ENCODE measurements at places on chromosomes 12 and 14. TPM values are rescaled to one million over a fixed set of nuclear protein-coding genes. Genes with fewer than 3 reads are reported as not detected.

- no peak for DNase-seq
Observed at GRCh38 chr12:25852792-25853191, 105.7 kb upstream of the RASSF8 start.

- DNase-seq, result peak; percentile 19
Observed at GRCh38 chr14:67837011-67837624, 17.5 kb downstream of the RAD51B start.

- DNase-seq, result no peak
Observed at GRCh38 chr14:54301359-54301758, 95.4 kb upstream of the CDKN3 start.

GRCh38 chr14:102694530-102695166 lies 82.6 kb upstream of the TRAF3 start:
- DNase-seq, result peak; percentile 55

- no peak for DNase-seq
Observed at GRCh38 chr12:54211920-54212319, 23.1 kb upstream of the SMUG1 start.

GRCh38 chr12:10551375-10551774 lies 45.7 kb downstream of the EIF2S3B start:
- DNase-seq, result no peak

DNA sequence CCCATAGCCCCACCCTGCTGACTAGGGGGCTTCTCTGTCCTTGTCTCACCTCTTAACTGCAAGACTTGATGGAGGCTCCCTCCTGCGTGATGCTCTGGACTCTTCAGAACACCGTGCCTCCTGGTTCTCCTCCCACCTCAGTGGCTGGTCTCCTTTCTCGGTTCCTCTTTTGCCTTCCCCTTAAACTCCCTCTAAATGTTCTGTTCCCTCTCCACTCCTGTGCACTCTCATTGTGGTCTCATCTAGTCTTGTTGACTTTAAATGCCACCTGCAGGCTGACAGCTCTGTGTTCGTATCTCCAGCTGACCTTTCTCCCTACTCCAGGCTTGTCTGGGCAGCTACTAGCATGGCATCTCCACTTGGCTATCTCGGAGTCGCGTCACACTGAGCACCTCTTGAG lies 28.3 kb downstream of the DYNC1H1 start:
- DNase-seq, result no peak

- no peak for DNase-seq
Observed at GRCh38 chr12:59193476-59194050, 273.3 kb upstream of the LRIG3 start.

DNA sequence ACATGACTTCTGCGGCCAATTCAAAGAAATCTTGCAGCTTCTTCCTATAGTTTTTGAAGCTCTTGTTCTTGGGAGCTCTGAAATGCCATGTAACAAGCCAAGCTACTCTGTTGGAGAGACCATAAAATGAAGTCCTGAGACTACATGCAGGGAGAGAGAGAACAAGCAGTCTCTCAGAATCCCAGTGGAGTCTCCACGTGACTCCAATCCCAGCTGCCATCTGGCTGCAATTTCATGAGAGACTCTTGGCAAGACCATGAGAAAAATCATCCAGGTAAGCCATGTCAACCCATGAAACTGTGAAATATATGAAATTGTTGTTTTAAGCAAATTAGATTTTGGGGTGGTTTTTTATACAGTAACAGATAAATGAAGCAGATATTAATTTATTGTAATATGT lies 54.4 kb downstream of the KLRG1 start:
- DNase-seq, result no peak

DNA sequence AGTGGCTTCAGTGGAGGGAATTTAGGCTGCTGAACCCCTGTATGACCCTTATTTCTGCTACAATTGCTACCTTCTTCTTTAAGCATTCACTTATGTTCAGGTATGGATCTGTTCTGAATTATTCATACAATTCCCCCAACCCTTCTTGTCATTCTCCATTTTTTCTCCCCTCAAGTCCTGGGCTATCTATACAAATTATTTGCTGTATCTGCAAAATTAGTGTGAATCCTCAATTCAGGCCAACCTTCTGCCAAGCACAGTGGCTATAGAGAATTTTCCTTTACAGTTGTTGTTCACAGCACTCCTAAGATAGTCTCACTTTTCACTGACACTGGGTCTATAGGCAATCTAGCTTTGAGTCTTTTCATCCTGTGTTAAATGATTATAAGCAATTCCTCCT lies 119.2 kb upstream of the CNTN1 start:
- no peak for DNase-seq

DNA sequence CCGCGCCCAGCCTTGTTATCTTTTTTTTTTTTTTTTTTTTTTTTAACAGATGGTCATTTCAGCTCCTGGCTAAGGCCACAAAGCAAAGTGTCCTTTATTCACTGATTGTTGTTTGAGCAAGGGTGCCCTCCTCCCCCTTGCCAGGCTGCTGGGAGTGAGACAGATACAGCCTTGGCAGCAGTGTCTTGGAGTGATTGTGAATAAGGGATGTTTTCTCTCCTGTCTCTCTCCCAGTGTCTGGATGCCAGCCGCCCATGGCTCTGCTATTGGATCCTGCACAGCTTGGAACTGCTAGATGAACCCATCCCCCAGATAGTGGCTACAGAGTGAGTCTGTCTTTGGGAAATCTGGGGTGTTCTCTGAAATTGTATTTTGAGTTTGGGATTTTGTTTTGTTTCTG lies 28.7 kb downstream of the FNTB start:
- no peak for DNase-seq

DNA sequence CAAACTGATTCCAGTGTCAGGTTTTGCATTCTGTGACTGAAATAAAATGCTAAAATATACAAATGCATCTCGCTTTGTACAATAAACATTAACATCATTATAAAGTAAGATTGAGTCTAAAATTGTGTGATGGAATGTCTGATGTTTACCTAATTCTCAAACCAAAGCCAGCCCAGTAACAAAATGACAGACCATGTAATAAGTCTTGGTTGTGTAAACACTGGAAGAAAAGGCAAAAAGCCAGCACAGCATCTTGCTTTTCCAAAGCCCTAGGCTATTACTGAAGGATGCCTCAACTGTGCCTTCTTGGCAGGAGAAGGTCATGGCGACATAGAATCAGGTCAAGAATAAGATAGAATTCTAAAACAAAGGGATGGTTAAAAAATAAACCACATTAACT lies 169.6 kb downstream of the EGLN3 start:
- DNase-seq, result no peak

GRCh38 chr12:57904848-57905811 lies 36.2 kb upstream of the ATP23 start:
- peak; percentile 81 for DNase-seq

DNA sequence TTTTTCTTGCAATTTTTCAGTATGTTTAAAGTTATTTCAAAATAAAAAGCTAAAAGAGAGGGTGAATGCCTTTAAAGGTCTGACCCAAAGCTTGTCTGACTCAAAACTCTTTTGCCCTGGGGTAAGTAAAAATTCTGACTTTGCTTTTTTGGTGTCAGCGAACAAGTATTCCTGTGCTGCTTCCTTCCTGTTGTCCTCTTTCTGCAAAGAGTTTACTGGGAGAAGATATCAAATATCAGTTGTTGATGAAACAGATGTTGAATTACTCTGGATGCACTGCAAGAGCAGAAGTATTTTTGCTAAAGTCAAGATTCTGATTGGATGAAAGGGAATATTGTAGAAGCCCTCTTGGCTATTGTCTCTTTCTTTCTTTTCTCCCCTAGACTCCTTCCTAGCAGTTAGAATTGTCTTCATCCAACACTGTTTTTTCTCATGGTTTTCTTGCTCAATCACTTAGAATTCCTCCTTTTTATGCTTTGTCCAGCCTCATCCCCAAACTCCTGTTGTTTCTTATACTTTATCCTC lies 62.0 kb downstream of the DACT1 start:
- no peak for DNase-seq

DNA sequence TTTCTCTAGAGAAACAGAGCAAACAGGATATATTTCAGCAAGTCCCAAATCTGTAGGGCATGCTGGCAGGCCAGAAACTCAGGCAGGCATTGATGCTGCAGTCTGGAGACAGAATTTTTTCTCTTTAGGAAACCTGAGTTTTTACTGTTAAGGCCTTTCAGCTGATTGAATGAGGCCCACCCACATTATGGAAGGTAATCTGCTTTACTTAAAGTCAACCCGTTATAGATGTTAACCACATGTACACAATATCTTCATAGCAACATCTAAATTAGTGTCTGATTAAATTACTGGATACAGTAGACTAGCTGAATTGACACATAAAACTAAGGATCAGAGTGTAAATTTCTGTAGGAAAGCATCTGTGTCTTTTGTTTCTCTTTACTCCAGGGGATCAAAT lies 65.2 kb downstream of the SRGAP1 start:
- DNase-seq, result no peak

- no peak for DNase-seq
Observed at GRCh38 chr12:10130042-10130441, at the start of gene CLEC7A. Gene CLEC7A, minus strand, starts transcription at chr12:10130199. Its CDS starts 117 bp downstream, at chr12:10130082.

DNA sequence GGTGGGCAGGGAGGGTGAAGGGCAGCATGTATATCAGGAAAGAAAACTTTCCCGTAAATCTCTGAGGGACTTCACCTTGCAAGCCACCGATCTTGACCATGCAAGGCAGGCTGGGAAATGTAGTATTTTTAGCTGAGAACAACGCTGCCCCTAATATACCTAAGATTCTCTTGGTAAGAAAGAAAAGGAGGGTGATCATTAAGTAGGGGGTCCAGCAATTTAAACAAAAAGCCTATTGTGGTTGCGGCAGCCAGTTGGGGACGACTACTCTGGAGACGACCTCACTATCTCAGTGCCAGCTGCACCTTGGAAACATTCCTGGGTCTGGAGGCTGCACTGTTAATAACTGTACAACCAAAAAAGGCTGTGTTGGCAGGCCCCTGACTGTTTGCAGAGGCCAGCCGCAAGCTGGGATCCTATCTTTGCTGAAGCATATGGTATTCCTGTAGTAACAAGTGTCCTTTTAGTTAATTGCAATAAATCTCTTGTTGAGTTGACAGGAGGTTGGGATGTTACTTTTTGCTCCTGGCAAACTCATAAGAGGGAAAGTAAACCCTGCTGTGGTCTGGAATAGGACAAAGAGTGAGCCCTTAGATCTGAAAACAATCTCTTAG lies 6.4 kb downstream of the APOLD1 start:
- DNase-seq, result no peak

GRCh38 chr12:98409548-98409947 lies 105.8 kb upstream of the TMPO start:
- DNase-seq, result no peak

GRCh38 chr12:55815473-55815872 lies 2.1 kb downstream of the SARNP start:
- no peak for DNase-seq

GRCh38 chr12:12646483-12647072 lies 34.9 kb downstream of the CREBL2 start:
- DNase-seq, result no peak

DNA sequence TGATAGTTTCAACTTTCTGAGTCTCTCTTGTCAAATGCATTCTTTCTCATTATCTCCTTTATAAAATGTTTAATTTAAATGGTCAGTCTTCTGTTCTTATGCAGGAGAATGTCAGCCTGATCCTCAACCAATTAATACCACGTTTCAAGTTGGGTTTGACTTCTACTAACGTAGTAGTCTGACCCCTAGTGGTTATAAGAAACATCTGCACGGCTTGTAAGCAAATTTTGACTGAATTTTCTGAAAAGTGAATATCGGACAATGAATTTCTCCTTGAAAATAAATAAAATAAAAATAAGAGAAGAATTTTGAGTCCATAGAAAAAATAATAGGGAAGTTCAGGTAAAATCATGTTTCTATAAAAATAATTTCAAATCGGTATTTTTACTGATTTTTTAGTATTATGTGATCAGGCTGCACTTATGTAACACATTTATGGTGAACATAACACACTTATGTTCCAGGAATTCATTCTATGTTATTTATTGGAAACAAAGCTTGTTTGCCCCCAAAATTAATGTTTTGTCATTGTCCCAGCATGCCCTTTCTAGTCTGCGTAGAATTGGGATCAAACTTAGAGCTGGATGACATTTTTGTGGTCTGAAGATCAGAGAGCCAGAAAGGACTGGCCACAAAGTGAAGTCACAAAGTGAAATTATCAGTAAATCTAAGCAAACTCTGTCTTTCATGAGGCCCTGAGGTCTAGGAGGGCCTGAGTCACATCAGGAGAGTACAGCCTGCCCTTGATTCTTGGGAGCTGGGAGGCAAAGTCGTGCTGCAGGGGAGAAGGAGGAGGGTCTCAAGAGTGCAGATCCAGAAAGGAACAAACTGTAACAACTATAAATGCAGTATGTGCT lies 101.2 kb upstream of the STXBP6 start:
- peak; percentile 25 for DNase-seq

GRCh38 chr12:6018265-6018664 lies 73.2 kb upstream of the ANO2 start:
- DNase-seq, result no peak

DNA sequence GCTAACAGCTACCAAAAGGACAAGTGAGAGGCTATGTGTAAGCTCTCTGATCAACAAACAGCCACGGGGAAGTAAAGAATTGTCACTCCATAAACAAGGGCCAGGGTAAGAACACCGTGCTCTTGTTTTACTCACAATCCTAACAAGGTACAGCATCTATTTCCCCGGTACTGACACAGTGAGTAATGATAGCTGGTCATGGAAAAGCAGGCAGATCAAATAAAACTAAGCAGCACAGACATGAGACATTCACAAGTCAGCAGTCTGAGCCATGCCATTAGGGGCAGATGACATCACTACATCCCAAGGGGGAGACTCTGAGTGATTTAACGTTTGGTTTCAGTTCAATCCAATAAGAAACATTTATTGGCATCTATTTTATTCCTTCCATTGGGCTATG lies 54.4 kb downstream of the ARL6IP4 start:
- DNase-seq, result peak; percentile 27

- no peak for DNase-seq
Observed at GRCh38 chr12:30594509-30594908, 101.2 kb downstream of the IPO8 start.

DNA sequence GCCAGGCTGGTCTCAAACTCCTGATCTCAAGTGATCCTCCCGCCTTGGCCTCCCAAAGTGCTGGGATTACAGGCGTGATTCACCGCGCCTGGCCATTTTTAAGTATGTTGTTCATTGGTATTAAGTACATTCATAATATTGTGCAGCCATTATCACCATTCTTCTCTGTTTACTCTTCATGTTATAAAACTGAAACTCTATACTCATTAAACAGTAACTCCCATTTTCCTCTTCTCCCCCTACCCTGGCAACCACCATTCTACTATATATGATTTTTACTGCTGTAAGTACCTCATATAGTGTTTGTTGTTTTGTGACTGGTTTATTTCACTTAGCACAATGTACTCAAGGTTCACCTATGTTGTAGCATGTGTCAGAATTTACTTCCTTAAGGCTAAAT lies 23.1 kb downstream of the METAP2 start:
- no peak for DNase-seq

GRCh38 chr12:19515179-19515578 lies 75.9 kb downstream of the AEBP2 start:
- peak; percentile 49 for DNase-seq

- no peak for DNase-seq
Observed at GRCh38 chr12:25089738-25090137, 105.2 kb downstream of the DNAI7 start.

Gene B4GALNT3
- 0.07 TPM for total RNA-seq

Gene TPH2
- not detected for total RNA-seq

Gene ASIC1
- total RNA-seq, result 1.2 TPM

Gene PLEK2
- total RNA-seq, result not detected

Gene KRT85
- total RNA-seq, result not detected

Gene SERPINA9
- total RNA-seq, result not detected

Gene TTC9
- total RNA-seq, result 0.02 TPM

Gene ART4
- total RNA-seq, result not detected

Gene RASSF8
- total RNA-seq, result 0.29 TPM

Gene NYNRIN
- total RNA-seq, result 1.9 TPM

Measured in K562 (cell line).